Esophagus muscularis mucosa (tissue), 4 donors: ENCODE measurements at places on chromosomes 2 and 18. TPM values are rescaled to one million over a fixed set of nuclear protein-coding genes. Genes with fewer than 3 reads are reported as not detected.

- no peak for DNase-seq
These were observed 235.8 kb downstream of the ATAD2B start for GRCh38 chr2:23691106-23691470.

- DNase-seq: no peak
These were observed 168.7 kb upstream of the NDUFV2 start for GRCh38 chr18:8933714-8934284.

GRCh38 chr2:30684026-30684425, 123.2 kb downstream of the CAPN13 start:
- DNase-seq: peak; percentile 64

DNA sequence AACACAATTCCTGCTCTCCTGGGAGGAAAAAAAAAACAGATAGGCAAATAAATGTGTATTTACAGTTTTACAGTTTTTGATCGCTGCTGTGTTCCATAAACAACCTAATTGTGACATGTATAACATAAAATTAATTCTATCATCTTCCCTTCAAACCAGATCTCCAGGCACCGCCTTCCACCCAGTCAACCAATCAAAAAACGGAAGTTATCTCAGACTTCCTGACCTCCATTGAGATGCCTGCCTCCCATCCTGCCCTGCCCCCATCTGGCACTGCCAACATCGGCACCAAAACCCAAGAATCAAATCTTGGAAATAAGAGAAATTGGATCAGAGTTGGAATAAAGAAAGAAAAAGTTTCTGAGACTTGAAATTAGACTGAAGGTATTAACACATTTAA, 3.1 kb upstream of the RIOK3 start:
- no peak for DNase-seq

The COPS7B gene
- 16.7 TPM for total RNA-seq

The NABP1 gene
- total RNA-seq: 10.8 TPM

DNA sequence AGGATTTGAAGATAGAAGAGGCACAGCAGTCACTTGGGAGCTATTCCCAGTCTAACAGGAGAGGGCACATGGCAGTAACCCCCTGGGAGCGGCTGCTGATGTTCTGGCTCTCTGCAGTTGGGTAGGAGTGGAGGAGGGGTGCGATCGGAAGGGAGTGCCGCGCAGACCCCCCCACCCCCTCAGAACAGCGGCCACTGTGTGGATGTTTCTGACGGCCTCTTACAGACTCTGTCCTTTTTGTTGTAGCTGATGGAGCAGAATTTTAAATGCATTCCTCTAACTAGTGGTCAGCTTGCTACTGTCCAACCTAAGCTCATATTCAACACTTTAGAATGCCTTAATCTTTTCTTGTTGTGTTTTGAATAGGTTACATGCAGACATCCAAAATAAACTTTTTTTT, 127.9 kb downstream of the AGAP1 start:
- no peak for DNase-seq

DNA sequence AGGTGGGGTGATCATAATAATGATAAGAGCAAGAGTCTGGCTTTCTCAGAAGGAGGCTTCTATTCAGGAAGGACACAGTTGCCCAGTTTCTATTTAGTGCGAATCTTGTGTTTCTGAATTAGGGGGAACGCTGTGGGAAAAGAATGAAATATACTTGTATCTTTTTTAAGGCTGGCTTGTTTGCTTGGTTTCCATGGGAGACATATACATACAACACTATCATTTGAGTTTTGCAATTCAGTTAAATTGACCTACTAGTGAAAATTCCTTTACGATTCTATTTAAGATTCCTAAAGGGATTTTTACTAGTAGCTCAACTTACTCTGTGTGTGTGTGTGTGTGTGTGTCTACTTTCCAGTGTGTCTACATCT, 24.7 kb upstream of the ANKRD62 start:
- DNase-seq: no peak

The KCNS3 gene
- 19.9 TPM for total RNA-seq

The ONECUT2 gene
- not detected for total RNA-seq

GRCh38 chr2:139366681-139367080, 586.5 kb upstream of the NXPH2 start:
- DNase-seq: no peak

GRCh38 chr2:69449906-69450305, 12.7 kb upstream of the NFU1 start:
- DNase-seq: no peak

- no peak for DNase-seq
These were observed 69.0 kb downstream of the GORASP2 start for GRCh38 chr2:170997893-170998597.

DNA sequence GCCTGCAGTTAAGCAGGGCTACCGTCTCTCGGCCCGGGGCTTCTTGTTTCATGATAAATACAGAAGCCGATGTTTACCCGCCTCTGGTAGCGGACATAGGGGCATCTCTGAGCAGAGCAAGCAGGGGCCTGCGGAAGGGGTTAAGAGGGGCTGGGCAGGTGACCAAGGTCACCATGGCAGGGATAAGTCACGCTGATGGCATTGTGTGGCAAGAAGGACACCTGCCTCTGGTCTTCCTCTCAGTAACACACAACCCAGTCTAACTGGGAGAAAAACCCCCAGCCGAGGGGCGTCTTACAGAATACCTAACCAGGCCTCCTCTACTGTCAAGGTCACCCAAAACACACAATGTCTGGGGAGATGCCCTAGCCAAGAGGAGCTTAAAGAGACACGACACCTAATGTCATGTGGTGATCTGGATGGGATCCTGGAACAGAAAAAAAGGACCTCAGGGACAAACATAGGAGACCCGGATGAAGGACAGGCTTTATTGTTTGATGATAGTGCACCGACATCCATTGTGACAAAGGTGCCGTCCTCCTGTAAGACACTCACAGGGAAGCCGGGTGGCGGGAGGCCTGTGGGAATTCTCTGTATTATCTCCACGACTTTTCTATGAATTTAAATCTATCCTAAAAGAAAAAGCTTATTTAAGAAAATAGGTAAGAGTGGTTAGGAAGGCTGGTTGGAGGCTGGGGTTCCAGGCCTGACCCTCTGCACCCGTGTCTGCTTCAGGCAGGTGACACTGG, 24.8 kb downstream of the SH3BP4 start:
- DNase-seq: no peak

- no peak for DNase-seq
These were observed 60.5 kb upstream of the PMAIP1 start for GRCh38 chr18:59839246-59839645.

GRCh38 chr2:113190871-113191270, 17.1 kb downstream of the PSD4 start:
- DNase-seq: no peak

The ABCG5 gene
- not detected for total RNA-seq

GRCh38 chr18:36724591-36725001, 104.2 kb downstream of the TPGS2 start:
- no peak for DNase-seq

The SLC4A5 gene
- 1.6 TPM for total RNA-seq
